ENCODE measurements at places on chromosomes 3 and 15.

GRCh38 chr15:86382341-86382740 is 302.7 kb downstream of the AGBL1 start:
- no peak for DNase-seq

GRCh38 chr3:60633644-60634043 is 617.6 kb downstream of the FHIT start:
- DNase-seq: no peak

DNA sequence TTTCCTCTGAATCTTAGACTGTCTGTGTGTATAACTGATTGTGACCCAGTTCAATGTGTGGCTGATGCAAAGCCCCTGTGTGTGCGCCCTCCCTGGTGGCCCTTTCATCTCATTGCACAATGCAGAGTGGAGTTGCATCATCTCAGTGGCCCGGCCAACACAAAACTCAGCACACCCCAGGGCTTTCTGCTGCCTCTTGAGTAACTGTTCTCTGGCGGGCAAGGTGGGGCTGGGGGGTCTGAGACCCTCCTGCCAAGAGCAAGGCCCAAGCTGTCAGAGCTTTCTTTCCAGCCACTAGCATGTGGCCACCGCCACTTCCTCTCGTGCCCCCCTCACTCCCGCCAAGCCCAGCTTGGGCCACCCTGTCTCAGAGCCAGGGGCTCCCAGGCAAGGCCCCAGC is 80.7 kb upstream of the ALDH1L1 start:
- DNase-seq: no peak

GRCh38 chr15:69013726-69014406 is 629 bp upstream of the NOX5 start:
- DNase-seq: no peak

Measured in CD4-positive, alpha-beta T cell treated with Interleukin-4 for 4 hours (primary cell).